ENCODE measurements at places on chromosomes 7 and 10. TPM values are rescaled to one million over a fixed set of nuclear protein-coding genes. Genes with fewer than 3 reads are reported as not detected.

OR2AE1 gene
- 0.11 TPM for total RNA-seq

DPP6 gene
- not detected for total RNA-seq

COL1A2 gene
- total RNA-seq, result 34.4 TPM

CD36 gene
- total RNA-seq, result 217 TPM

CALML3 gene
- total RNA-seq, result not detected

RBM20 gene
- total RNA-seq, result 1.6 TPM

AOAH gene
- total RNA-seq, result 0.52 TPM

SPACDR gene
- 0.22 TPM for total RNA-seq

LIPM gene
- total RNA-seq, result not detected

CTAGE8 gene
- total RNA-seq, result not detected

MLXIPL gene
- total RNA-seq, result not detected

PPP1R17 gene
- total RNA-seq, result not detected

GRB10 gene
- total RNA-seq, result 128 TPM

GCK gene
- total RNA-seq, result 0.22 TPM
